NCI-H774 (cell line): ENCODE measurements at places on chromosomes 1 and 21.

DNA sequence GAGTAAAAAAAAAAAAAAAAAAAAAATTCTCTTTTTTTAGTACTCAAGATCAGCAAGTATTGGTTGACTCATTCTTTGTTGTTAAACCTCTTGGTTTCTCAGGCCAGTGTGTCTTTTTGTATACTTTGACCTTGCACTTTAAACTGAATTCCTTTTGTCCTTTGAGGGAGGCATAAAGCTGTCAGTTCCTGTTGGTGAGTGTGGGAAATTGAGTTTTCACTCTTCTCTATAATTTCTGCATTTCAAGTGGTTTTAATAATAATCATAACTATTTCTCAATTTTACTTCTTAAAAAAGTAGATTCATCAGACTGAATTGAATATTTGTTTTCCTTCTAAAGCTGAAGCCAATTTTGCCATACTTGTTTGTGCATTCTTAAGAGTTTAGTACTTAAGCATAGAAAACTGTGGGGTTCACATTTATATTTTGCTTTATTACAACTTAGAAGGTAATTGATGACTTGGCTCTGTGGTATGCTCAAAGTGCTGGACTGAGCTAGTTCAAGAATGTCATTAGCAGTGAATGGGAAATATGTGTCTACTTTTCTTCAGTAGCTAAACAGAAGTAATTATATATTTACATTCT, 43.4 kb downstream of the ITSN1 start:
- DNase-seq, result no peak

DNA sequence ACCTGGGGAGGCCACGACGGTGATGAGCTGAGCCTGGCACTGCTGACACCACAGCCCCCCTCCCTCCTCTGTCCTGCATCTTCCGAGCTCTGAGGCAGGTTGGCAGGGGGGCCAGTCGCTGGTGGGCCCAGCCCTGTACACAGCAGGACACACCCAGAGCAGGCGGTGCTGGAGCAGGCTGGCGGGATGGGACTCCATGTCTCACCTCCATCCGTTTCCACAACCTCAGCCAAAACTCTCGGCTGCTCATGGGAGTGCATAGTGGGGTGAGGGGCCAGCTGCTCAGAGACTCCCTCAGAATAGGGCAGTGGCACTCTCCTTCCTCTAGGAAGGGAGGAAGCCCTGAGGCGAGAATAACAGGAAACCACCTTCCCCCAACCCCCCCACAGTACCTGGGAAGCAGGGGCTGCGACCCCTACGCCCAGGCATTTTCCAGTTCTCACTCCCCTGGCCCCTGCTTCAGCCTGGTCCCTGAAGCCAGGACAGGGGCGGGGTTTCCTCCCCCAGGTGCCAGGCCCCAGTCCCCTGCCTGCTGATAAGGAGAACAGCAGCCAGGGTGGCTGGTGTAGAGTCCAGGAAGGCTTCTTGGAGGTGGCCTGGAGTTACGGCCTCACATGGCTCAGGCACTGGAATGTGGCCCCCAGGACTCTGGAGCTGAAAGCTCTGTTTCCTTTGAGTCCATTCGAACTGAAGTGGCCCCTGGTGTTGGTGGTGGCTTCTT, 3.2 kb upstream of the IBA57 start:
- no peak for DNase-seq

GRCh38 chr1:121458291-121459048, 273.7 kb downstream of the SRGAP2C start:
- DNase-seq, result no peak

GRCh38 chr1:156226116-156226538, 13.3 kb downstream of the PMF1 start:
- no peak for DNase-seq

DNA sequence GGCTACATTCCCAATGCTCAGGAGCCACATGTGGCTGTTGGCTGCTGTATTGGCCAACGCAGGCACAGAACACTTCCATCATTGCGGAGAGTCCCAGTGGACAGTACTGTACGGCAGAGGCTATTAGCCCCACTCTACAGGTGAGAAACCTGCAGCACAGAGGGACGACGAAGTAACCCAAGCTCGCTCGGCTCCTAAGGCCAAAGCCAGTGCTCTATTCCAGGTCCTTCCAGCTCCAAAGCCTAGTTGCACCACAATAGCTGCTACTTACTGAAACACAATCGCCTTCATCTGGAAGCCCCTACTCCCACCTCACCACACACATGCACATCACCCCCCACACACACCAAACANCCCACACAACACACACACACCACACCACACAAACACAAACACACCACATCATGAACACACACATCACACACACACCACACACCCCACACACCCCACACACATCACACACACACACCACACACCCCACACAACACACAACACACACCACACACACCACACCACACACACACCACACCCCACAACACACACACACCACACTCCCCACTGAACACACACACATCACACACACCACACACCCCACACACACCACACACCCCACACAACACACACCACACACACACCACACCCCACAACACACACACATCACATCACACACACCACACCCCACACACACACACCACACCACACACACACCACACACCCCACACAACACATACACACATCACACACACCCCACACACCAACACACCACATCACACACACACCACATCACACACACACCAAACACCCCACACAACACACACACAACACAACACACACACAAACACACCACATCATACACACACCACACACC, 3.2 kb downstream of the LYPD8 start:
- peak; percentile 11 for DNase-seq

GRCh38 chr1:155793213-155793612, 63.8 kb downstream of the GON4L start:
- DNase-seq, result no peak

GRCh38 chr1:203726417-203726867, 38.5 kb upstream of the LAX1 start:
- DNase-seq, result no peak

- peak; percentile 40 for DNase-seq
Observed at GRCh38 chr1:223513309-223513708, 120.1 kb downstream of the CCDC185 start.

DNA sequence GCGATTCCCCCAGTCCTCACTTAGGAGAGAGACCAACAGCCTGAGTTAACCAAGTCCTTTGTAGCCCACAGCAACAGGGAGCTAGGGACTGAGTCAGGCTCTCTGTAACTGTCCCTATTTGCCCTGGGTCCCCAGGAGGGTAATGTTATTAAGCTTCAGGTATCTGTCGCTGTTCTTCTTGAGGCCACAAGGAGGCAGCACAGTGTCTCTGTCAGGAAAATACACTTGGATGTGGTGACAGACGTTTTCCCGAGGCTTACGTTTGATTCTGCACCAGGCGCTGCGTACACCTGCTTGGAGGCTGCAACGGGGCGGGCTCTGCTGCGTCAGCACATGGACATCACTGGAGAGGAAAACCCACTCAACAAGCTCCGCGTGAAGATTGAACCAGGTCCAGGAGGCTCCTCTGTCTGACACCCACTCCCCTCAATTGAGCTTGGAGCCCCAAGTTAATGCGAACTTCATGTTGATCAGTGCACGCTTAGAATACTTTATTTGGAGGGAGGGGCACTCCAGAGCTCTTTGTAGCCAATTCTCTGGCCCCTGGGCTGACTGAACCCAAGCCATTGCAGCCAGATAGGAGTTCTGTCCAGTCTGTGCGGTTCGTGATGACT, 10.7 kb upstream of the ELF3 start:
- peak; percentile 64 for DNase-seq

DNA sequence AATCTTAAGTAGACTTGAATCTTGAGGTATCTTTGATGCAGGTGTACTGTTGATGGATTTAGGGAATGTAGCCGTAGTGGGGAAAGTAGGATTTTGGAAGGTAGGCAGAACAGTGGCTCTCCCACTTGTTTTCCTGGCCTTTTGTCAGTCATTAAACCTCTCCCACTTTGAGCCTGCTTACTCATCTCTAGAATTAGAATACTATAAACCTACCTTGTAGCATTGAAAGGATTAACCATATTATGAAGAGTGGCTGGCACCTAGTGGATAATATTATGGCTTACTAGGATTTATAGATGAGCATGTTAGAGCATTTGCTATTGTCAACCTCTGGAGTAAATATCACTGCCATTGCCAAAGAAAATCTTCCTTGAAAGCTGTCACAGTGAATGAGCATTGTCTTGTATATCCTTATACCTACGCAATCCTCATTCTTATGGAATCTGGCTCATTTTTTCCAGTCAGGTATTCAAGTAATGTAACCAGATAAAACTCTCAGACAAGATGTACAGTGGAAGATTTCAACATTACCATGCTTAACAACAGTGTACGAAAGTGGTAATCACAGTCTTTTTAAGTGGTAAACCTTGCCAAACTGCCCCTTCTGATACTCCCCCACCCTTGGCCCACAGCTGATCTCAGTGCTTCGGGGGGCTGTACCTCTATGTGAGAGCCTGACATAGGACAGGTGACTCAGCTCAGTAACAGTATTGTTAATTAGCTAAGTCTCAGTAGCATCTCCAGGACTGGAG, 44.4 kb downstream of the SH3GLB1 start:
- DNase-seq, result no peak

DNA sequence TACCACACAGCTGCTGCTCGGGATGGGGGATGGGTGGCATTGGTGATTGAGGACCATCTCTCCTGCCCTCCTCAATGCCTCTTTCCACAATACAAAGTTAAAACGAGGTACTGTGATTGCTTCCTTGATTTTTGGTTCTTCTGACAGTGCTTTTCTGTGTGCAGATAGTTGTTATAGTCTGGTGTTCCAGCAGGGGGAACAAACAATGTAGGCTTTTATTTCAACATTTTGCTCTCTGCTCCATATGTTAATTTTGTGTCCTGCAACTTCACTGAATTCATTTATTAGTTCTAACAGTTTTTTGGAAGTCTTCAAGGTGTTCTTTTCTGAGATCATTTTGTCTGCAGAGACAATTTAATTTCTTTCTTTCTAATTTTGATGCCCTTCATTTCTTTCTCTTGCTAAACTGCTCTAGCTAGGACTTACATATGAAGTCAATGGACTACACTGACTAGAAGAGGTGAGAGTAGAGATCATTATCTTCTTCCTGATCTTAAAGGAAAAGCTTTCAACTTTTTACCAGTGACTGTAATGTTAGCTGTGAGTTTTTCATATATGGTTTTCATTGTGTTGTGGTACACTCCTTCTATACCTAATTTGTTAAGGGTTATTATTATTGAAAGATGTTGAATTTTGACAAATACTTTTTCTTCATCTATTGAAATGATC, 45.4 kb downstream of the TNFSF18 start:
- DNase-seq, result no peak

GRCh38 chr1:72066431-72066830, 215.9 kb downstream of the NEGR1 start:
- no peak for DNase-seq

DNA sequence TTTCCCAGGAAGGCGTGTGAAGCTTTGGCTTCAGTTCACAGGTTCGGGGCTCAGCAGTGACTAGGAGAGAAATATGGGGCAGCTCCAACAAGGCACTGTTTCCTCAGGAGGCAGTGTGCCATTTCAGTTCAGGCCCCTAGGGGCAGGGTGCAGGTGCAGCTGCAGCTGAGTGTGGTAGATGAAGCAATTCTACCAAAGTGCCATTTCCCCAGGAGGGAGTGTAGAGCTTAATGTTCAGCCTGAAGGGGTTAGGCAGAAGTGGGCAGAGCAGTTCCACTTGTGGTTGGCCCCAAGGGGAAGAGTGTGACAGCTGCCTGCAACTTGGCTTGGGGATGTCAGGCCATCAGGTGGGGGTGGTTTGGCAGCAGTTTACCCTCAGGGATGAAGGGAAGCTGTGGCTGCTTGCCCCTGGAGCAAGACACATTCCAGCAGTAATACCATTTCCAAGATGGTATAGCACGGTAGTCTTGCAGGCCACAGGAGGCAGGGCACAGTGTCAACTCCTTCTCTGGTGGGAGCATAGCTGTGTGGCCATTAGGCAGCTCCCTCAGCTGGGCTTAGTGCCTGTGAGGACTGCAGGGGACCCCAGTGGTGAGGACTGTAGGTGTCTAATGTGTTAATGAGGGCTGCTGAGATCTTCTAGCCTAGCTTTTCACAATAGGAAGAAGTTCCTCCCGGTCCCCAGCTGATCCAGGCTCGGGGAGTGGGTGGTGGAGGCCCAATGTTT, 34.7 kb downstream of the RGSL1 start:
- DNase-seq, result no peak

GRCh38 chr1:60874718-60875117, 207.6 kb upstream of the NFIA start:
- DNase-seq, result no peak
